ENCODE measurements at places on chromosomes 1 and 21.

GRCh38 chr21:35007348-35007747 is 41.8 kb downstream of the RUNX1 start:
- DNase-seq, result no peak

- DNase-seq, result no peak
Measured at GRCh38 chr1:203168256-203168786, 7.3 kb downstream of the MYBPH start.

- DNase-seq, result no peak
Measured at GRCh38 chr1:82950606-82951200, 1048.2 kb downstream of the TTLL7 start.

GRCh38 chr1:14440166-14440565 is 158.3 kb upstream of the KAZN start:
- no peak for DNase-seq

- no peak for DNase-seq
Measured at GRCh38 chr1:13494025-13494424, 19.8 kb downstream of the LRRC38 start.

- no peak for DNase-seq
Measured at GRCh38 chr21:28135646-28136045, 857.0 kb downstream of the LTN1 start.

DNA sequence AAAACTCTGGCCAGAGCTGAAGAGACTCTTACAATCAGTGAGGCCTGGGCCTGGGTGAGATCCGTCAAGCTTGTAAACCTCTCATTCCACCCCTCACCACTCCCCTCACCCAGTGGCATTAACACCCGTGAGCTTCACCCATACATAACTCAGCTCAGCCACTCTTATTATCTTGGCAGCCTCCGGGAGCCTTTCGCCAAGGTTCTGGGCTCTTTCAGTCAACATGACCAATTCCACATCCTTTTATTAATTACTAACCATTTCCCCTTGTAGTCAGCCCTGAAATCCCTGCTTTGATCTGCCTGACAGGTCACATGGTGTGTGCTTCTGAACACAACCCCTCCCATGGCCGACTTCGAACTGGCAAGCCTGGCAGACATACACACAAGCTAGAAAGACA is 134.8 kb downstream of the SETD4 start:
- DNase-seq, result no peak

DNA sequence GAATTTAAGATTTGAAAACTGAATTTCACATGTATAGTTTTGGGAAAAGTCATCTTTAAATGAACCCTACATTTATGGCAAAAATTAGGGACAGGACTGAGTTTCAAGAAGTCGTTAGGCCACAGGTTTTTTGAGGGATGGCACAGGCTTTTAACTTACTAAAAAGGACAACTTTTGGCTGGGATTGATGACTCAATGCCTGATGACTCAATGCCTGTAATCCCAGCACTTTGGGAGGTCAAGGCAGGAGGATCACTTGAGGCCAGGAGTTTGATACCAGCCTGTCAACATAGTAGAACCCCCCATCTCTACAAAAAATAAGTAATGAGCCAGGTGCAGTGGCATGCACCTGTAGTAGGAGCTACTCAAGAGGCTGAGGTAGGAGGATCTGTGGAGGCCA is 15.9 kb downstream of the UCK2 start:
- DNase-seq, result no peak

- DNase-seq, result no peak
Measured at GRCh38 chr1:4512636-4513035, 141.8 kb upstream of the AJAP1 start.

- DNase-seq, result no peak
Measured at GRCh38 chr21:38793926-38794713, 11.6 kb upstream of the ETS2 start.

DNA sequence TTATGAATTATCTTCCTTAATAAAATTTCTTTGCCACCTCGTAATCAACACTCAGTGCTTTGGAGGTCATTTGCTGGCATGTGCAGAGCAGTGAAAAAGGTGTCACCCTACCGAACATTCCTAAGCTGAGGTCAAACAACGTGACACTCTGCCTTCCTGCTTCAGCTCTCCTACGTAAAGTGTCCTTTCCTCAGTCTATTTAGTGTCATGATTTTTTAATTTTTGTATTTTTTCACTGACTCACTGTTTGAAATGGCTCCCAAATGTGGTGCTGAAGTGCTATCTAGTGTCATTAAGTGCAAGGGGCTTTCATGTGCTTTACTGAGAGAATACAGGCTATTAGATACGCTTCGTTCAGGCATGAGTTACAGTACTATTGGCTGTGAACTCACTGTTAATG is 37.0 kb upstream of the ITPKB start:
- DNase-seq, result no peak

DNA sequence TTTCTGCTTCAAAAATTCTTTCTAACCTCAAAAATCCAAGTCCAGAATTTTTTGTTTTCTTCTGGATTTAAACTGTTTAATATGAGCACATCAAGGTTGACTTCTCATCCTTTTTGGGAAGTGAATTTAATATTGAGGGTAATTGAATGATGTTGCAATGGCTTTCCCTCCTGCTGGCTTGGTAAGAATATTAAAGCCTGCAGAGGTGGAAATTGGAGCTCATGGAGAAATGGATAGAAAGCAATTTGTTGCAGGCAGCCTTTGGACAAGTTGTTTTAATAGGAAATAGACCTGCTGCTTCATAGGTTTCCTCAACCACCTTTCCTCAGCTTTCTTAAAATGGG is 124.7 kb downstream of the SYT2 start:
- no peak for DNase-seq

DNA sequence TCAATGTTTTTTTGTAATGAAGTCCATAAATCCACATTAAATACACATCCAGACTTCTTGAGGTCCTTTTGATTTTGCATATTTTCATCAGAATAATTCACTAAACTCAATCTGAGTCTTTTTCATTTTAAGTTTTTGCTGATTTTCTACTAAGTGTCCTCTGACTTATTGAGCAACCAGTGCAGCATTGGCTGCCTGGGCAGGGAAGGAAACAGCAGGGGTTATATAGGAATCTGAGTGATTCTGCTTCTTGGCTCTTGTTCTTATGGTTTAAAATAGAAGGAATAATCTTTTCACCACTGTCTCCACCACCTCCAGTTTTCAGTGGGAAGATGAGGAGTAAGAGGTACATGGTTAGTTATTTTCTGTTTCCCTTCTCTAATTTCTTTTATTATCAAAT is 88.4 kb downstream of the ST6GALNAC5 start:
- DNase-seq, result no peak

DNA sequence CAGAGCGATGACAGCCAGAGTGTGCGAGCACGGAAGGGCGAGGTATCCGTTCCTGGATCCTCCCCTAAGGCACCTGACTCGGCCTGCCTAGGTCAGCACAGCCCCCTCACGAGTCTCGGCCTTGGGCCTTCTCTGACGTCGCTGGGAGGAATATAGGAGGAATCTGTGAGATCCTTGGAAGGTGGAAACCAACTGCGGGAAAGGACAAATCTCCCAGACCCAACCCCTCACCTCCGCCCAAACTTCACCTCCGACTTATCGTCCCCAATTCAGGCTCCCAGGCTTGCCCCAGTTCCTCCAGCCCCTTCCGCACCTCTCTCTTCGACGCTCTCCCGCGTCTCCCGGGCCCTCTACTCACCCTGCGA is 494 bp downstream of the APH1A start:
- no peak for DNase-seq

DNA sequence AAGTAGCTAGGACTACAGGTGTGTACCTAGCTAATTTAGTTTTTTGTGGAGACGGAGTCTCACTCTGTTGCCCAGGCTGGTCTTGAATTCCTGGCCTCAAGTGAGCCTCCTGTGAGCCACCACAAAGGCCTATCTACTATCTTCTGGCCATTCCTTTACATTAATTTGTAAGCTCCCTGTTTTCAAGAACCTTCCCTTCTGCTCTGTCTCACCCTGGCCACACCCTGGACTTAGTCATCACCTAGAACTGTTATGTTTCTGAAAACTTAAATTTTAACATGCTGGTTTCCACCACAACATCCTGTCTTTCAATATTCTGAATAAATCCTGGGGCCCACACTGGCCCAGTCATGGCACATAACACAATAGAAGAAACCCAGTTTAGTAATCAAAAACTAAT is 4.9 kb upstream of the B4GALT3 start:
- peak; percentile 42 for DNase-seq

- no peak for DNase-seq
Measured at GRCh38 chr1:153649137-153649862, 9.2 kb upstream of the SNAPIN start.

DNA sequence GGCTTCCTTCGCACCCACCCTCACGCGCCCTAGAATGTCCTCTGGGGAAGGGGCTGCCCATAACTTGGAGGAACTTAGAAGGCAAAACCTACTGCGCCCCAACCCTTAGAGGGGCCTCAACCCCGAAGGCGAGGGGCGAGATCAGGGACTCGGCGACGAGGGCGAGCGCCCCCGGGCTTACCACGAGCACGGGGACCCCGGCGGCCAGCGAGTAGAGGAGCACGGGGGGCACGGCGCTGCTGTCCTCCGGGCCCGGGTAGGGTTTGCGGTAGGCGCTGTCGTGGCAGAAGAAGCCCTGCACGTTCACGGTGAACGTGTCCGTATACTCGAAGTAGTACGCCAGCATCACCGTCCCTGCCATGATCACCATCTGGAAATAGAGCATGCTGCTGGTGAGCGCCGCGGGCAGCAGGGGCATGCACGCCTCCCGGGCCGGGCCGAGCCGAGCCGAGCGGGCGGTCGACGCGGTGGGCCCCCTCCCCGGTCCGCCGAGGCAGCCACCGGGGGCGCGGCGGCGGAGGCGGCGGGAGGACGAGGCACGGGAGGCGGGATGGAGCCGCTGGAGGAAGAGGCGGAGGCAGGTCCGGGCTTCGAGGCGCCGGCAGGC is 304 bp downstream of the PLPPR5 start:
- no peak for DNase-seq

GRCh38 chr1:206954459-206955342 is 8.4 kb upstream of the PIGR start:
- no peak for DNase-seq

DNA sequence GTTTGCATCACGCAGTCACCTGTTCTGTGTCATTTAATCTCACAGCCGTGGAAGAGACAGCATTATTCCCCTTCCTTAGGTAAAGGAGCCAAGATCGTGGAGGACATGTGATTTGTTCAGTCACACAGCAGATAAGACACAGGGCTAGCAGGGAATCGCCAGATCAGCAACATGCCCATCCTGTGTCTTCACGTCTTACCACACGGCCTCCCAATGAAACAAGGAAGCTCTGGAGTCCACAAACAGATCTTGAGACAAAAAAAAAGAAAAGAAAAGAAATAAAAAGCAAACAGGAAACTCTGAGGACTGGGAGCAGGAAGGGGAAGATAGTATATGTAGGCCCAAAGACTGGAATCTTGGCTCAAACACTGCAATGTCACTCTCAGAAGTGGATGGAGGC is 155.3 kb downstream of the ADSS2 start:
- DNase-seq, result no peak

GRCh38 chr1:28552758-28553663 is at the start of gene TRNAU1AP:
TSS of gene TRNAU1AP (plus strand) at chr1:28553085. CDS start at chr1:28553111, 26 bp downstream.
- peak; percentile 94 for DNase-seq

GRCh38 chr1:155070158-155070621 is 6.7 kb downstream of the EFNA4 start:
- DNase-seq, result no peak
